ENCODE measurements at places on chromosomes 5 and 9.

DNA sequence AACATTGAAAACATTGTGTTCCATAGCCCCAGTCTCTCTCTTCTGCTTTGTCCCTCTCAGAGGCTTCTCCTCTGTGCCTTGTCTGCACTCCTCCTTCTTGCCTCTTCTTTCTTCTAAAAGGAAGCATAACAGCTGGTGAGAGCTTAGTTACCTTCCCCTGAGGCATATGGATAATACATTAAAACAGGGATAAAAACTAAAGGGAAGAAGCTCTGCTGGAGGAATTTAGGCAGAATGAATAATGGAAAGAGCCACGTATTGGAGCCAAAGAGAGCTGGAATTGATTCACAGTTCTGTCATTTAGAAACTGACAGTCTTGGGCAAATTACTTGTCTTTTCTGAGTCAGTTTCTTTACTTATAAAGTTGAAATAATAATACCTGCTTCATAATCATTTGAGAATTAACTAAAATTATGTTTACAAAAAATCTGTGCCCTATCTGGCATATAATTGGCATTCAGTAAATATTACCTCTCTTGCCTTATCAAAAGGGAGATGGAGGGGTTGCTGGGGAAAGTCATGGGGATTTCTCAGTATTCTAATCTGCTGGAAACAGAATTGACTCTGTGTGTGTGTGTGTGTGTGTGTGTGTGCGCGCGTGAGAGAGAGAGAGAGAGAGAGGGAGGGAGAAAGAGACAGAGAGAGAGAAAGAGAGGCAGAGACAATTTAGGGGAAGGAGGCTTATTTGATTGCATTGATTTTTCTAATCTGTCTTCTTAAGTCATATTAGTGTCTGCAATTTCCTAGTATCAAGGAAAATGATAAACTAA lies 20.2 kb downstream of the ZNF474 start:
- DNase-seq, result no peak

- no peak for DNase-seq
These were observed 12.1 kb downstream of the ZBTB34 start for GRCh38 chr9:126872516-126872915.

DNA sequence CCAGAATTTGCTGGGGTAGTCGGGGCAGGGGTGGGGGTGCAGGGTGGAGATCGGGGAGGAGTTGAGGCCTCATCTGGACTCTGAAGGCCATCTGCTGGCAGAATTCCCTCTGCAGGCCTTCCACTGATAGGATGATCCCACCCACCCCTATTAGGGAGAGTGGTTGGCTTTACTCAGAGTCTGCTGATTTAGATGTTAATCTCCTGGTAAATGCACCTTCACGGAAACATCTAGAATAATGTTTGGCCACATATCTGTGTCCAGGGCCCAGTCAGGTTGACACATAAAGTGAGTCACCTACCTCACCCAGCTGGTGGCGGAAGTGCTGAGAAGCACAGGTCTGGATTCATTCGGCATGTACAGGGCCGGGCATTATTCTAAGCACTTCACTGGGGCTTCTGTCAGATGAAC lies 50.0 kb downstream of the DAPK1 start:
- no peak for DNase-seq

DNA sequence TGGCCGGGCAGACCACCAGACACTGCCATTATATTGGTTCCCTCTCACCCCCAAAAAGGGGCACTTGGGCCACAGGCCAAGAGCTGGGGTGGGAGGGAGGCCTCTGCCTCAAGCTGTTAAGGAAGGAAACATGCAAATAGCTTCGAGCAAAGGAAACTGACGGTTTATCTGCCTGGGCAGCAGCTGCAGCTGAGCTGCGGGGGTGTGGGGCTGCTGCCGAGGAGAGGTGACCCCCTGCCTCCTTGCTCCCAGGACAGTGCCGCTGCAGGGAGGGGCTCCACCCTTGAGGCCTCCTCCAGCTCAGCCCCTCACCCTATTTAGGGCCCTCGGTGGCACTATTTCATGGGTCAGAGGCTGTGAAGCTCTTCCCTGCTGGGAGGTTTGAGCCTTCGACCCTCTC lies 789 bp downstream of the DOK3 start:
- no peak for DNase-seq

- DNase-seq, result peak; percentile 18
These were observed 49.5 kb downstream of the CAMSAP1 start for GRCh38 chr9:135857843-135858242.

- DNase-seq, result peak; percentile 76
These were observed at the start of gene EXOC3 for GRCh38 chr5:442335-443238. TSS of gene EXOC3 (plus strand) at chr5:443176. CDS start at chr5:446206, 3,030 bp downstream.

GRCh38 chr5:132458226-132458560 lies 32.4 kb downstream of the IRF1 start:
- DNase-seq, result peak; percentile 67

GRCh38 chr9:6506571-6506970 lies 93.6 kb downstream of the UHRF2 start:
- DNase-seq, result peak; percentile 62

DNA sequence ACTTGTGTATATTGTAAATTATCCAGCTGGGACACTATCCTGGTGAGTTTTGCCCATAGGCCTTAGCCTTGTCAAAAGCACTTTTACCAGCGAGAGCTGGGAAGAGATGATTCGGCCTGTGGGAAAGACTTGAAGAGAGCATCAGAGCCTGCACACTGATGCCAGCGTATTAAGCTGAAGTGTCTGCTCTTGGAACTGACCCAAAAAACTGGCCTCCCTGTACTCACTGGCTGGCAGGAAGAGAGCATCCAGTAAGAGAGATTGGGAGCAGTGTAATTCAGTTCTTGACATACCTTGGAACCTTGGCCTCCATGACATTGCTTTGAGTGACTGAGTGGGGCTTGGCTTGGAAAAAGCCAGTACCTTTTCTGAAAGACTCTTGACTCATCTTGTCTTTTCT lies 73.7 kb downstream of the ZNF462 start:
- no peak for DNase-seq

DNA sequence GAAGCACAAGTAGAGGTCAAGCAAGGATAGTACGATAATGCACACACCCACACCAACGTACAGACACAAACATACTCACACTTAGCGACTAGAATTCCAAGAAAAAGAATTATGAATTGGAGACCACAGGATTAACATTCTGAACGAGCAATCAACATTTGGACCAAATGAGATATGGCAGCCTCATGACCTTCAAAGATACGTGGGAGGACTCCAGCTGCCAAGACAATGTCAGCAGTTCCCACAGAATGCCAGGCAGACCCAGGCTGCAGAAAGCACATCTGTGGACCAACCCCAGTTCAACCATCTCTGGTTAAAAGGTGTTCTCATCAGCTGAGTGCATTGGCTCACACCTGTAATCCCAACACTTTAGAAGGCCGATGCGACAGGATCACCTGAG lies 187.6 kb upstream of the GRAMD2B start:
- DNase-seq, result no peak

GRCh38 chr9:71209890-71210289 lies 88.5 kb upstream of the TRPM3 start:
- DNase-seq, result no peak

GRCh38 chr9:104970271-104970987 lies 42.5 kb upstream of the ABCA1 start:
- DNase-seq, result peak; percentile 83

DNA sequence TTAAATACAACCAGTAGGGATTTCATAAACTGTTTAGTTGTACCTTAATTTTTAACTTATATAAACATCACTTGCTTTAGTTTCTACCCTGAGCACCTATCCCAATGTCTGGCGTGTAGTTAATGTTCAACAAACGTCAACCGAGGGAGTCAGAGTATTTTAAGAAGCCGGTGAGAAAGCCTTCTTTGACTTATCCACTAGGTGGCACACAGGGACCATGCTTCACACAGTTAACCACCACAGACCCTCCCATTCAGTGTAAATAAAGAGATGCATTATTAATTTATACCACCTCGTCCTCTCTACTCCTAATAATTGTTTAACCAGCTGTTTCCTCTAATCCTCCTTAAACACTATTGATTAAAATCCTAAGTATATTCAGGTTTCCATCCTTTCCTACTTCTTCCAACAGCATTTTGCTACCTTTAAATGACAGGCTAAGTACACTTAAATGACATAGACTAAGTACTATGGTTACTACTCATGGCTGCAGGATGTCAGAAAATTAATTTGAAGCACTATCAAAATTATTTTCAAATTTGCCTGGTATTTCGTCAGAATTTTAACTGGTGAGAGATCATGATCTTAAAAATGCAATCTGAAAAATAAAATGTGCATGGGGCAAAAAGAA lies 2.3 kb downstream of the HAPLN1 start:
- peak; percentile 69 for DNase-seq

DNA sequence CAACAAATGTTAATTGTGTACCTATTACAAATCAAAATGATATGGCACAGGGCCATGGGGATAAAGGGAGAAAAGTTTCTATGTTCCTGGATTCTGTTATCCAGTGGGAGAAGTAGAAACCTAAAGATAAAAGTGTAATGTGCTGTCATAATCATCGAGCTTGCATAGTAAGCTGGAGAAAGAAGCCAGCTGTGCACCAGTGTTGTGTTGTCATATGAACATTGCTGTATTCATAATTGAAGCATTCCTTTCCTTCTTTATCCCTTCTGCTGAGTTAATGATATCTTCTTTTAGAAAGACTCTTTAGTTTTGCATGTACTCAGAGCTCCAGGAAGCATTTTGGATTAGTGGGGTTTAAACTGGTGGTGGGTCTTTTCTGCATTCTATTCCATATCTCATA lies 39.5 kb downstream of the NTRK2 start:
- DNase-seq, result no peak

GRCh38 chr5:126947146-126948010 lies 83.0 kb downstream of the MARCHF3 start:
- no peak for DNase-seq

- DNase-seq, result no peak
These were observed 65.0 kb downstream of the MLLT3 start for GRCh38 chr9:20557285-20557684.

DNA sequence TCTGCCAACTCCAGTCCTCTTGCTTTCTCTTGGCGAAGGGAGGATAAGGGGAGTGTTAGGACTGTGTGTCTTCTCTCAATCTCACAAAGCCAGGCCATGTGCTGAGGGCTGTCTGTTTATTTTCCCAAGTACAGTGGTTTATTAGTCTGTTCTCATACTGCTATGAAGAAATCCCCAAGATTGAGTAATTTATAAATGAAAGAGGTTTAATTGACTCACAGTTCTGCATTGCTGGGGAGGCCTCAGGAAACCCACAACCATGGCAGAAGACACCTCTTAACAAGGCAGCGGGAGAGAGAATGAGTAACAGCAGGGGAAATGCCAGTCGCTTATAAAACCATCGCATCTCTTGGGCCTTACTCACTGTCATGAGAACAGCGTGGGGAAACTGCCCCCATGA lies 36.2 kb upstream of the CKS2 start:
- peak; percentile 99 for DNase-seq

GRCh38 chr9:91986248-91986647 lies 36.2 kb upstream of the ROR2 start:
- peak; percentile 15 for DNase-seq

- no peak for DNase-seq
These were observed 6.1 kb upstream of the STOML2 start for GRCh38 chr9:35108946-35109575.

DNA sequence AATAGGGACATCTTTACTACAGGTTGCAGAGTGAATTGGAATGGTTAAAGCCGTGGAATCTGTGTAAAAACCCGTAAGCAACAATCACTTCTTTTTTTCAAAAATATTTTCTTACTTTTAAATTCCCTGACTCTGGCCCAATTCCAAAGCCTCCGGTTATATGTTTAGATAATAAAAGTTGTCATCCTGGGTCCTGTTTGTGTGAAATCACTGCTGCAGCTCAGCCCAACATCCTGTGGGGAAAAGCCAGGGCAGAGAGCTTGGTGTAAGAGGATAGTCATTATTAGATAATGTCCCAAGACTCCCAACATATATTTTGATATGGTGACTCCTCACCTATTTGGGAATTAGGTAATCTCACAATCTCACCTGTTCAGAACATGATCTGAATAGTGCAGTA lies 586.0 kb upstream of the BRINP1 start:
- DNase-seq, result peak; percentile 76

DNA sequence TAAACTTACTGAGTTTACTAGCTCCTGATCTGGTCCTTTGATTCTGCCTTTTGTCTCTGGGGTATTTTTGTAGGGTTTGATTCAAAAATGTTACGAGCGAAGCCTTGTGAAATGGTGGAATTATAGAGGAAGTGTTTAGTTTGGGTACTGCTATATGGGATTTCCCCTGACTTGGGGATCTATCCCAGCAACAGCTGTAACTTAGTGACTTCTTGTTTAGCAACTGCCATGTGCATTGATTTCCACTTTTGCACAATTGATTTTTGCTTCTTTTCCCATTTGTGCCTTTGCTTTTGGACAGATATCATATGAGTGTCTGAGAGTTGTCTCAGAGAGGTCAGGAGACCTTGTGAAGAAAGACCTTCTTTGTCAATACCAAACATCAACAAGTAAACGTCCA lies 248.5 kb upstream of the DAP start:
- DNase-seq, result no peak

DNA sequence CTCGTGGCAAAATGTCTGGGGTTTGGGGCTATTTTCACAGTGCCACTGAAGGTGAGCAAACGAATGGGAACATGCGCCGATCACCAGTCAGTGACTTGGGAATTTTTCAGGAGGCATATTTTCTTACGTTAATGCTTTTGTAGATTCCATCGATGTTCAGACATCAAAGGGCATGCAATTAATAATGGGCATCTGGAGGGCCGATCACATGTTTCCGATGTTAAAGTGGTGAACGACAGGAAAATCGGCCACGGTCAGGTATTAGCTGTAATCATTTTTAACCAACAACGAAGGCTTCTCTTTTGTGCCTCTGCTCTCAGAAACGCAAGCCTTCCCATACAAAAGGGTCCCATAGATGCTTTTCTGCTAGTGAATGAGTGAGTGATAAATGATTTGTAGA lies 155.0 kb upstream of the PITX1 start:
- no peak for DNase-seq

Data from EH (cell line).